ENCODE measurements at places on chromosomes 1 and 21.

DNA sequence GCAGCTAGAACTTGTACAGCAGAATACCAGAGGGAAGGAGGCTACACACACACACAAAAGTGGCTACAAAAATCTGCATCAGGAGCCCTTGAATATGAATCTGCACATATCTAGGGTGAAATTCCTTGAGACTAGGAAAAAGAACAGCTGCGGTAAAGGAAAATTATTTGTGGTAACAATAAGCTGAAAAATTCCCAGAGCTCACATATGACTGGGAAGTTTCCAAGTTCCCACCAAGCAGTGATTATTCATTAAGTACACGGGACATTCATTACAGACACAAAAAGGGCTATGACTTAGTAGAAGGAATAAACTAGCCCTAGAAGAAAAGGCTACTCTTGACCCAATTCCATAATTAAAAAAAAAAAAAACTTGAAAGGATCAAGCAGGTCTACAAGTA, 149.5 kb upstream of the BACE2 start:
- DNase-seq: no peak

- DNase-seq: no peak
Measured at GRCh38 chr1:1510912-1511532, 940 bp upstream of the ATAD3A start.

- peak; percentile 53 for DNase-seq
Measured at GRCh38 chr21:15065392-15066122, 757 bp upstream of the NRIP1 start.

- peak; percentile 37 for DNase-seq
Measured at GRCh38 chr1:110196917-110197765, 13.0 kb upstream of the KCNC4 start.

DNA sequence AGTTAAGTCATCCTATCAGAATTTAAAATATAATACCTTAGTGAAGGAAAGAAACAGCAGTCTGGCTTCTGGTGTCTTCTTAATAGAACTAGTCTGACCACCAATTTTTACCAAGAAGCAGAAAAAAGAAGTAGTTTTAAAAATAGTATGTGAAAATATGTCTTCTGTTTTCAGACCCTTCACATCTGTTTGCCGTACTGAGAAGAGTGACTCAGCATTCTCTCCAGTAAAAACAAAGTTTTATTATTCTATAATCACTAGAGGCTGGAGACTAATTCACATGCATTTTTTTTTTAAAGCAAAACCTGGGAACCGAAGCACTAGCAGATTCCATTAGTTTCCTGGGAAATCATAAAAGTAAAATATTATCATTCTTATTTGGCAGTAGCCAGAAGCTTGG, 163.8 kb downstream of the COL24A1 start:
- DNase-seq: no peak

DNA sequence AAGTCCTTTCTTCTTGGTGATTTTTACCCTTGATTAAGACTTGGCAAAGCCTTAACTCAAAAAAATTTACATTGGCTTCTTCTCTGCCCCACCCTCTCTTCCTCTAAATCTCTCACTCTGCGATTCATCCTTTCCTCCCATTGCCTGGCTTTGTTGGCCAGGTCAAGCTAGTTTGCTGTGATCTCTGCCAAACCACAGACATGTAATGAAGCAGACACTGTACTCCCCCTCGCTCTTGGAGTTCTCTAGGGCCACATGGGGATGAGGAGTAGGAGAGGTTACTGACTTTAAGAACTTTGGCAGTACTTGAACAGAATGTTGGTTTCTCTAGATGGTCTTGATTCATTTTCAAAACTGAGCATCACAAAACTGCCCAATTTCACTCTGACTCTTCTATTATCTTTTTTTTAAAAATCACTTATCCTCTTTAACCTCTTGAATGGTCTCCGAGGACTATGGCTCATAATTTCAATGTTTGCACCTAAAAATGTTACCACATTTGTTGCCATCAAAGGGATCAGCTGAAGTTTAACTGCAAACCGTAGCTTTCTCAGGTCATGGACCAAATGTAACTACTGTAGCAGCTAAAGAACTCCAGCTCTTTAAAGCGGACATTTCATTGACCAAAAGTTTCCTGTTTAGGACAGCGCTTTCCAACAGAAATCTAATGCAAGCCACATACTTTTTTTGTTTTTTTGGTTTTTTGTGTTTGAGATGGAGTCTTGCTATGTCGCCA, 62.7 kb upstream of the IPO9 start:
- no peak for DNase-seq

GRCh38 chr1:89965193-89965768, 29.6 kb upstream of the ZNF326 start:
- DNase-seq: no peak

- no peak for DNase-seq
Measured at GRCh38 chr1:19439464-19440171, 45.7 kb downstream of the CAPZB start.

DNA sequence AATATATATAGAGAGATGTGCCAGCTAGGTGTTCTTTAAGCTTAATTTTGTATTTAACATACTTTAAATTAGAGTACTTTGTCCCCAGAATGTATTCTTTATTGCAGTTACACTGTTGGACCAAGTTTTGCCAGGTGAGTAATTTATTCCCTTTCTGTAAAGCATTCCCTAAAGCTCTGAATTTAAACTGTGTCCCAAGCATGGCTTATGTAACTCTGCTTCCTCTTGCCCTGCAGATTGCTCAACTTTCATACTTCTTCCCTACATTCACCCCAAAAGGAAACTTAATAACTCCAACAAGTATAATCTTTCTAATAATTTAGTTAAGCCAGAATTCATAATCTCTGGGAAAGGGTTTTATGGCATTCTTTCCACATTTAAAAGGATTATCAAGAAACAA, 5.6 kb downstream of the LYPLAL1 start:
- no peak for DNase-seq

DNA sequence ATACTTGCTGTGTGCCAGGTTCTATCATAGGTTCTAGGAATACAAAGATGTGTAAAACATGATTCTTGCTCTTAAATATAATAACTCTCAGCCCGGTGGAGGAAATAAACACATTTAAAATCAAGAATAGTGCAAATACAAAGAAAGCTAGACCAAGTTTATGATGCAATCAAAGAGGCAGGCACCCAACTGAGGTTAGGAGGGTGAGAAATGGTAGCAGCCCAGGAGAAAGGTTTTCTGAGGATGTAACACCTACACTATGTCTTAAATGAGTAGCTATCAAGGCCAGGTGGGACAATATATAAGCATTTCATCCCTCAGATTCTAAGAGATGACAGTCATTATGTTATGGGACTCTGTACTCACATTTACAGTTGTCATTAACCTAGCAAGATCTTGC, 9.7 kb upstream of the PIGC start:
- DNase-seq: no peak

GRCh38 chr21:23394458-23394857, 2212.8 kb downstream of the MRPL39 start:
- DNase-seq: no peak

DNA sequence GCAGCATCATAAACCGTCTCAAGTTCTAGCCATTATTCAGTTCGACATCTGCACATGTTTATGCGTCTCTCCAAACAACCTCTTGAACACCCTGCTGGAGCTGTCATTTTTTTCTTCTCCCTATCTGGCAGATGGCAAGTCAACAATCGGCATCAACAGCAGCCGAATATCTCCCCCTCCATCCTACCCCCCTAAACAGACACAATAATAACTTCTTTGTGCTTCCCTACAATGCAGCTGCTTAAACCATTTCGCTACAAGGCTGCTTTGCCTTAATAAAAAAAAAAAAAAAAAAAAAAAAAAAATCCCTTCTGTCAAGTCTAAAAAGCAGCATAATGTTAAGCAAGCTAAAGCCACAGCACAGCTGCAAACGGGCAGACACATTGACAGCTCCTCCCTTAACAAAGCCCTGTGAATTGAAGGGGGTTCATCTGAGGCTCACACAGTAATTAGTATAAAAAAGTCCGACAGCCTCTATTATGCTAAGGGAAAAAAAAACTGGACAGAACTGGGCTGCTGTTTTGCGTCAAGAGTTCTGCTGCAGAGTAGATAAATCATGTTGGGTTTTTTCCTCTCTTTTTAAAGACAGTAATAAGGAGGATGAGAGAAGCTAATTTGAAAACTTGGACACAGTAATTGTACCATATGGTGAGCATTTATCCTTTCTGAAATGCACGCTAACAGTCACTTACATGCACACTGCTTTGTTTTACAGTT, 136.4 kb downstream of the AKT3 start:
- no peak for DNase-seq

DNA sequence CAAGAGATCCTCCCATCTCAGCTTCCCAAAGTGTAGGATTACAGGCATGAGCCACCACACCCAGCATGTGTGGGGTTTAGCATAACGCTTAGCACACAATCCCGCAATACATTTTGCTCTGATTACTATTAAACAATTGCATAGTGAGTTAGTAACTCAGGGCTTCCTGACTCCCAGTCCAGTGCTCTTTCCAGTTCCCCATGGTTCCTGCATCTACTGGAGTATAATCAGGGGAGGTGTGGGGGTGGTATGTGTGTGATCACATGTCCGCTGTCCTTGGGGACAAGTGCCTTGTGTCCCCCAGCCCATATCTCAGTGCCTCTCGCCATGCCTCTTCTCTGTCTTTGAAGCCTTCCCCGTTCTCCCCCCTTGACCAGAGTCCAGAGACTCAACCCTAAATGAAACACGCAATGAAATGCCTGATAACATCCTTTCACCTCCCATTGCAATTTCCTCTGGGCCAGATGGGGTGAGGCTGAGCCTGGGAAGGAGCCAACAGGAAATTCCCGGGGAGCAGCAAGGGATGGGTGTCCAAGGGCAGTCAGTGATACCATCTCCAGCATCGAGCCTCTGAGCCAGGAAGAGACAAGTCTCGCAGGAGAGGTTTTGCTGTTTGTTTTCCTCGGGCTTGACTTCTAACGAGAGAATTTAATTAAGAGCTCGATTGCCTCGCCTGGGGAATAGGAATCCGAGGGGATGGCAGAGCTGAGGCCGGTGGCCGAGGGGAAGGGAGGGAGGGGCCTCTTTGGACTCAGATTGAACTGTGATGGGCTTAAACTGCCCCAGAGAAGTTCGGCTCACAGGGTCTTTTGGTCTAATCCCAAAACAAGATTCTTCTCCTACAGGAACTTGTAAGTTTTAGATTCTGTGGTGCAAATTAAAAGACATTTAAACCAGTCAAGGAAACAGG, 7.7 kb upstream of the HTR1D start:
- DNase-seq: no peak

GRCh38 chr1:21334214-21335087, 44.2 kb upstream of the ECE1 start:
- DNase-seq: peak; percentile 90

- no peak for DNase-seq
Measured at GRCh38 chr1:205047764-205048231, 4.8 kb downstream of the CNTN2 start.

GRCh38 chr21:14308234-14308633, 74.7 kb downstream of the HSPA13 start:
- no peak for DNase-seq

GRCh38 chr1:93033029-93033428, 46.1 kb upstream of the MTF2 start:
- no peak for DNase-seq

GRCh38 chr1:206487970-206488369, 17.7 kb downstream of the IKBKE start:
- DNase-seq: no peak

DNA sequence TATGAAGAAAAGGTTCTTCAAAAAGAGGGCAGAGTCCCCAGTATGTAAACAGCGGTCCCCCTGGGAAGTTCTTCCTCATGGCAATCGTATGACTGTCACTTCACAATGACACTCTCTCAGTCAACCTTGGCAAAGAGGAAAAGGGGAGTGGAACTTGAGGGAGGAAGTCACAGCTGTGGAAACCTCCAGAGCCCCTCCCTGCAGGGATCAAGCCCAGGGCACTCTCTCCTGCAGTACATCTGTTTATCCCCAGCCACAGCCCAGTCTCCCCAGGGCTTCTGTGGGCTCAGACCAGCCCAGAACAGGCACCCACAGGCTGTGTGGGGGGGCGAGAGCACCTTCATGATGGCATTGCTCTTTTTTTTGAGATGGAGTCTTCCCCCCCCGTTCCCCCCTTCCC, 2.0 kb downstream of the ATP13A2 start:
- no peak for DNase-seq

- no peak for DNase-seq
Measured at GRCh38 chr21:37551331-37551992, 184.9 kb downstream of the DYRK1A start.

GRCh38 chr1:206457408-206458120, 12.7 kb upstream of the IKBKE start:
- DNase-seq: no peak

DNA sequence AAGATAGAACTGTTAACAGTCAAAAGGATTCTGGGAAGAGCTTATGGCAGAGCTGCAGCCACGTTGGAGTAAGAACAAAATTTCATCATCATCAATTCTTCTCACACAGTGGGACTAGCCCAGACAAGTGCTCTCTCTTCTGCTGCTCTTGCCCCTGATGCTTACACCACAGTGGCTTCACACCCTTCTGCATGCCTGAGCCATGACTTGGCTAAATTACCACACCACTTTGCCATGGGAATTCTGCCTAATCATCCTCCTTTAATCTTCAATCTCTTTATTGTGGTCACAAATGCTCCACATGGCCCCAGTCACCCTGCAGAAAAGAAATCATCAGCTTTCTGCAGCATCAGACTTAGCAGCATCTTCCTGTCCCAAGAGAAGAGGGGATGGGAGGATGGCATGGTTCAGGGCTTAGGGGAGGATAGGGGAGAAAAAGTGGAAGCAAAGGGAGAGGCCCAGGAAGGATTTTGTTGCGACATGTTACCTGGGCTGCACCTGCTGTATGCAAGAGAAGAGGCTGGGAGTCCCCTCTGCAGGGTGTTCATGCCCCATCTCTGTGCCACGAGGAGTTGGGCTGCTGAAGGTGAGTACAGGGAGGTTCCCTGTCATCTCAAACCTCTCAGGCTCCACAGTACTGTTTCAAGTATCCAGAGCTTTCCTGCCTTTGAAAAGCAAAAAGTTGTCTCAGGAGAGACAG, 9.0 kb upstream of the RPTN start:
- no peak for DNase-seq

GRCh38 chr21:42562816-42563215, 49.2 kb downstream of the SLC37A1 start:
- no peak for DNase-seq

DNA sequence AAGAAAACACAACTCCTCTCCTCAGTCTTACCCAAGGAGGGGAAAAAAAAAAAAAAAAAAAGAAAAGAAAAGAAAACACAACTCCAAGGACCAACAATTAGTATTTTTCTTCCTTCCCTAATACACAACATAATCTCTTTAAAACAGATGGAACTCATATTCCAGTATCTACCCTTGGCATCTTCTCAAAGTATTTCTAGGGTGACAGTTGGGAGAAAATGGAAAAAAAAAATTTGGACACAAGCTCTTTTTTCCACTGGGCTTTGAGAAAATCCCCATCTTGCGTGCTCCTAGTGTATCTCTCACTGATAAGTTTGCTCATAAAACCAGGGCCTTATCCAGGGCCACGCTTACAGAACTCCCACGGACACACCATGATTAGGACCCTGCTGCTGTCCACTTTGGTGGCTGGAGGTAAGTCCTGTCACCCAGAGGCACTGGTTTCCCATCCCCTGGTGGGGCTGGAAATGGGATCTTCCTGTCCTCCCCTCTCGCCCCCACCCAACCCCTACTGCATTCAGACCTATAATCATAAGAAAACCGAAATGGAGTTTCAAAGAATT, at the start of gene CELA2B:
TSS of gene CELA2B (plus strand) at position 353 of the 563 bp plus-strand sequence. CDS start at position 375, 22 bp downstream.
- DNase-seq: no peak

All from effector memory CD4-positive, alpha-beta T cell (primary cell).